ENCODE measurements at places on chromosomes 6 and 20.

DNA sequence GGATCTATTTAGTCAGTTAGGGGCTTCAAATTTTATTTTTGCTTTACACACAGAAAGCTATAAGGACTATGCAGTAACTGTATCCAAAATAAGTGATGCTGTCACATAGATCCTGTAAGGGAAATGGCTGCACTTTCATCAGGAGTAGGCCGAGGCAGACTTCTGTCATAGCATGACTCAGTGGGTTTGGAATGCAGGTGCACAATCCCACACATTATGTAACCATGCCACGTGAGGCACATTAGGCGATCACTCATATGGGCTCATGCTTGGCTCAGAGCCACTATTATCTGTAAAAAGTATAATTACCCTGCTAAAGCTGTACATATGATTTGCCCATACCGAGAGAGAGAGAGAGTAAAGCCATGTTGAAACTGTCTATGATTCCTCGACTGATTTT lies 1189.4 kb upstream of the EYS start:
- no peak for DNase-seq

GRCh38 chr6:112130878-112131277 lies 43.5 kb downstream of the FAM229B start:
- DNase-seq = no peak

GRCh38 chr20:2794202-2794748 lies 6.2 kb downstream of the CPXM1 start:
- no peak for DNase-seq

DNA sequence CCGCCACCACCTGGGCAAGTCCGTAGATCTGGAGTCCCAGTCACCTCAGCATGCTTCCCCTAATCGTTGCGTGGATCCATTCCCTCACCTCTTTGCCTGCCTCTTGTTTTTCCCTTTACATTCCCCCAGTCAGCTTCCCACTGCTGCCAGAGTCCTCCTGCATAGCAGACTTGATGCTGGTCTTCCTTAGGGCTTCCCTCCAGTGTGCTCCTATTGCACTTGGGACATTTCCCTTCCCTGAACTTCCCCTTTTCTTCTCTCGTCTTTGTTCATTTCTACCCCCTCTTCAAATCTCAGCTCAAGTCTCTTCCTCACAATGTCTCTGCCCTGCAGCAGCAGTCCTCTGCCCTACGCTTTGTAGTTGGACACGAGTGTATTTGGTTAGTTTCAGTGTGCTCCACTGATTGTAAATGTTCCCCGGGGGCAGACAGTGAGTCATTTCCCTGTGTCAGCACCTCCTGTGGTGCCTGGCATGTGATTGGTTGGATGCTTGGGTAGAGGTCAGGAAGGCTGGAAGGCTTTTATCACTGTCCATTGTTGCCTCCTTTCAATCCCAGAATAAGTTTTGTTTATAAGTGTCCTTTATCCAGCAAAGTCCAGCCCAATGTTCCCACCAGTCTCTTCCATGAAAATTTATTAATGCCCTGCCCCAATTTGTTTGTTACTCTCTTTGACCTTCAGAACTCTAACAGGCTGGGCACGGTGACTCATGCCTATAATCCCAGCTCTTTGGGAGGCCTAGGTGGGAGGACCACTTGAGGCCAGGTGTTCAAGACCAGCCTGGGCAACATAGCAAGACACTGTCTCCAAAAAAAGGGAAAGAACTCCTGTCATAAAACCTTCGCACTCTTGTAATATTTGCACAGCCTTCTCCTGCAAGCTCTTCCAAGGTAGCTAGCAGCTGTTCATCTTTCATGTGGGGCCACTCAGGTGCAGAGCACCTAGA lies 38.3 kb downstream of the FAM120B start:
- DNase-seq = no peak

GRCh38 chr6:152117156-152118133 lies 310.0 kb downstream of the ESR1 start:
- DNase-seq = no peak

GRCh38 chr6:26029570-26029856 lies 57.7 kb upstream of the HFE start:
- DNase-seq = no peak

GRCh38 chr6:43203029-43203717 lies 21.2 kb downstream of the CUL9 start:
- no peak for DNase-seq

GRCh38 chr6:37381579-37381978 lies 27.8 kb downstream of the RNF8 start:
- no peak for DNase-seq

- DNase-seq = no peak
Observed at GRCh38 chr6:138545621-138545980, 46.3 kb upstream of the NHSL1 start.

- no peak for DNase-seq
Observed at GRCh38 chr6:5425267-5425666, 164.0 kb downstream of the FARS2 start.

GRCh38 chr6:117530467-117531242 lies 48.2 kb downstream of the DCBLD1 start:
- no peak for DNase-seq

- DNase-seq = no peak
Observed at GRCh38 chr6:6925391-6926164, 182.2 kb upstream of the RREB1 start.

- DNase-seq = no peak
Observed at GRCh38 chr6:35605600-35605999, 83.1 kb downstream of the FKBP5 start.

DNA sequence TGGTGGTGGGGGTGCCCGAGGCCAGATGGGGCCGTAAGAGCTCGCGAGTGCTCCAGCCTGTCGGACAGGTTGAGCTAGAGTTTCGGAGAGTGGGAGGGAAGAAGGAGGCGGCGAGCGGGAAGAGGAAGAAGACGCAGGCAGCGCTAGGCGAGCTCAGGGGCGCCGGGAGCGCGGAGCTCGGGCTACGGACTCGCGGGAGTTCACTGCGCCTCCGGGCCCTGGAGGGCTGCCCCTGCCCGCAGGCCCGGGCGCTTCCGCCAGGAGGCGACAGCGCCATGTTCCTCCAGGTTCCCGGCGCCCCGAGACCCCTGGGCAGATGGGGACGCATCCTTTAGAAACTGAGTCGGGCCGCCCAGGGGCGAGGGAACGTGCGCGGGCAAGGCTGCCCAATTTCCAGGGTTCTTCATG lies 984 bp downstream of the TFAP2C start:
- peak; percentile 7 for DNase-seq

DNA sequence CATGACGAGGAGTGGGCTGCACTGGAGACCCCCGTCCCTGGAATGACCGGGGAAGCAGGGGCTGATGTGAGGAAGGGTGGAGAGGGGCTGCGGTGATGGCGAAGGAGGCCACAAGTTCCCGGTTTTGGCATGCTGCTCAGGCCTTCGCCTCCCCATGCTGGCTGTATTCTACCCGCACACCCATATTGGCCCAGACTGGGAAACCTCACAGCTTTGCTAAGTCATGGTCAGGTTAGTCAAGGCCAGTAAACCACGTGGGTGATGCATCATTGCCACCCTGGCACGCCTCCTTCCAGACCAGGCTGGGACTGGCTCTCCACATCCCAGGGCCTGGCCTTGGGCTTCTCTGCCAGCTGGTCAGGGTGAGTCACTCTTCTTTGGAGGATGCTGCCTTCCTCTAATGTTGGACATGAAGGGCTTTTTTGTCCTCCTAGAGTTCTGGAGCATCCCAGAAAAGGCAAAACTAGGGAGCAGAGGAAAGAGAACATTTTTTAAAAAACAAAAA lies 53.8 kb downstream of the PCNA start:
- DNase-seq = peak; percentile 4

DNA sequence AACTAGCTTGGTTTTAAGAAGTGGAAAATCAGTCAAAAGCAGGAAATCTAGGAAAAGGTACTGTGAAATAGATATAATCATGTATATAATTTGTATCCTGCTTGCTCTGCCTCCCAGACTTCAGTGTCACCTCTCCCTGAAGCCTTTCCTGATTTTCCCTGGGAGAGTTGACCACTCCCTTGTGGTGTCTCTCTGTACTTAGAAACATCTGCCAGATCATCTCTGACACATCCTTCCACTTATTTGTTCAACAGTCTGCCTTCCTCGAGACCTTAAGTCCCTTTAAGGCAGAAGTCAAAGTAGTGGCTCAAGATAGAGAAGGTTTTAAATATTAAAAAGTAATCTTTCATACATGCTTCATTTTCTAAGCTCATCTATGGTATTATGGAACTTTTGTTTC lies 236.5 kb downstream of the CDKAL1 start:
- no peak for DNase-seq

DNA sequence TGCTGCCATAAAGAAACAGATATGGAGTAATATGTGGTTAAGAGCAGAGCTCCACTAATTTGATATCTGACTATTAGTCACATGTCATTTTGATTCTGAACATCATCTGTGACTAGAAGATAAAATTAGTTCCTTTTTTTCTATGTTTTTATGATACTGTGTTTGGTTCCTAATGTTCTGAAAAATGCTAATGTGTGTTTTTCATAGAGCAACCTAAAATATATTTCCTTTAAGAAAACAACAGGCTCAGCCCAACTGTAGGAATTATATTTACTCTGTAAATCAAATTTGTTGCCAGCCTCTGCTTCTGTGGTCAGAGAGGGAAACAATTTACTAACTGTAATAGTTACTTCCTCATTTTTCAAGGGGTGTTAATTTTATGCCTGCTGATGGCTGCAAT lies 33.3 kb upstream of the TXLNB start:
- no peak for DNase-seq

- DNase-seq = no peak
Observed at GRCh38 chr6:18087396-18088165, 34.9 kb downstream of the NHLRC1 start.

DNA sequence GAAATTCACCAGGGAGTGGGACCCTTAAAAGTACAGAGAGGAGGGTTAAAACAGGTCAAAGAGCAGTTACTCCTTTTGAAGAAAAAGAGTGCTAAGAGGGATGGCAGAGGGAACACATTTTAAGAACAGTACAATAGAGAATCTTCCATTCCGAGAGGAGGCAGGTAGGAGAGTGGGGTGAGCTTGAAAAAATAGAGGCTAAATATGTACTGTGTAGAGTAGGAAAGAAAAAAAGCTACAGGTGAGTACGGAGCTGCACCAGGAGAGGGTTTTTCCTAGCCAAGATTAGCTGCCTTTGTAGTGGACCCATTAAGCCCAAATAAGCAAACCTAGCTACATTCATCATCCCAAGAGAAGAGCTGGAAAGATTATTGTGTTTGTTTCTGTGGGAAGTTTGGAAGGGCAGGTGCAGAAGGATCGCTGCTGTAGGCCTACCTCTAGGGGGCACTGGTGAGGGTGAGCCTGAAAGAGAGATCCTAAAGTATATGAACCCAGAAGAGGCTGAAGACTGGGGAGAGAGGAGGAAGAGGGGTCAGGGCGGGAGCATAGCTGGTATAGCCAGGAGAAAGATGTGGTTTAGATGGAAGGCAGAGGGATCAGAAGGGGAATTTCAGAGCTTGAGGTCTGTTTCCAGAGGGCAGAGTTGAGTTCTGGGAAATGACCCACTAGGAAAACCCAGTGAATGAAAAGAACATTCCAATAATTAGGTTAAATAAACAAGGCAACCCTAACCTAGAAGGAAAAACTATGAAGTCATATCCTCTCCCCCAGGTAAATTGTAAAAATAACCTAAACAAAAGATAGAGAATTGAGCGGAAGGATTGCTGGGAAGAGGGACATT lies 50.2 kb upstream of the HINT3 start:
- DNase-seq = no peak

DNA sequence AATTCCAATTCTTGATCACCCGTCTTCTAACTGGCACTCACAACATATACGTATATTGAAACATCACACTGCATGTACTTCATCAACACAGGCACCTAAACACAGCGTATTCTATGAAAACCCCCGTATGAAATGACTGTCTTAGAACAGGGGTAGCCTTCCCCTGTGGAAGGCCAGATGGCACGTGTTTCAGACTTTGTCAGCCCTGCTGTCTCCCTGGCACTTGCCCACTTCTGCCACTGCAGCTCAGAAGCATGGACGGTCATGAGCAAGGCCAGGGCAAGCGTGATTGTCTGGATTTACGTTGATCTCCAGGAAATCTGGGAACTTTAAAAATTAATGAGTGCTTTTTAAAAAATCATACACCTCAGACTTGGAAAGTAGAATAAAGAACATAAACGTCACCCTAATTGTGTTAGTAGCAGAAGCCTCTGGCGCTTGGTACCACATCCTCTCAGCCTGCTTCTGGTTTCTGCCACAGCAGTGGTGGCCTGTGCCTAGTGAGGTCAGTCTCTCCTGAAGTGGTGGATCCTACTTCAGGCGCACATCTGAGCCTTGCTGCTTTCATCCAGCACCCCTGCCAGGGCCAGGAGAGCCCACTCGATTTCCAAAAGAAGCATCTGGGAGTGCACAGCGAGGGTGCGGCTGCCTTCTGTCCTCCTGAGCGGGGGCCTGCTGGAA lies 18.3 kb downstream of the PDE10A start:
- DNase-seq = no peak

- DNase-seq = no peak
Observed at GRCh38 chr20:2167112-2167511, 65.5 kb downstream of the STK35 start.

- DNase-seq = no peak
Observed at GRCh38 chr6:149680503-149680902, 32.0 kb upstream of the KATNA1 start.

DNA sequence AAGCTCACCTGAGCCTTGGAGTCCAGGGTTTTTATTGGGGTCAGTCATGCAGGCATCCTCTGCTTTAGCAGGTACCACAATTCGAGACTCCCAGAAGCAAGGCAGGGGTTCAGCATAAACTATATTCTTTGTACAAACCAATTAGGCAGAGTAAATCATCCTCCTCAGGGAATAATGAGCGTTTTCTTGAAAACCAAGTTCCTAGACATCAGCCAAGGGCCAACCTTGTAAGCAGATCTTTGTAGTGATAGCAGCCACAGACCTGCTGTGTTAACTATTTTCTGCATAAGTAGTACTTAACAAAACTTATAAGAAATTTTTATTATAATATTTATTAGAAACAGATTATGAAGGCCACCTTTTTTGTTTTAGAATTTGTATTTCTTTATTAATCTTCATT lies 74.7 kb downstream of the STXBP5 start:
- DNase-seq = no peak

GRCh38 chr6:97771372-97771771 lies 488.4 kb upstream of the MMS22L start:
- DNase-seq = no peak
